ENCODE measurements at places on chromosomes 1 and 21.

GRCh38 chr1:156961709-156962108 lies 41.3 kb downstream of the LRRC71 start:
- DNase-seq = no peak

DNA sequence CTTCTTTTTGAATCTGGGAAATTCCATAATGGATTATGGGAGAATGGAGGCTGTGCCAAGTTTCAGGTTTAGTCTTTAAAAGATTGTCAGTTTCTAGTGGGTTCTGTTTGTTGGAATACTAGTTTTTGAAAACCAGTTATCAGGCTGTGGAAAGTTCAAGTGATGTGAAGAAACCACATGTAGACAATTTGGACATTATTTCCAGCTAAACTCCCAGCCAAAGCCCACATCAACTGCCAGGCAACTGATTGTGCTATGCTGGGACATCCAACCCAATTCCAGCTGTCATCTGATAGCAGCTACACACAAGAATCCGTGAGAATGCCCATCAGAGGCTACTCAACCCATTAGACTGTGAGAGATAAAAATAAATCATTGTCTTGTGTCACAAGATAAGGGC lies 546.1 kb upstream of the ADAMTS5 start:
- no peak for DNase-seq

GRCh38 chr21:44043613-44044012 lies 31.5 kb downstream of the TRAPPC10 start:
- no peak for DNase-seq

DNA sequence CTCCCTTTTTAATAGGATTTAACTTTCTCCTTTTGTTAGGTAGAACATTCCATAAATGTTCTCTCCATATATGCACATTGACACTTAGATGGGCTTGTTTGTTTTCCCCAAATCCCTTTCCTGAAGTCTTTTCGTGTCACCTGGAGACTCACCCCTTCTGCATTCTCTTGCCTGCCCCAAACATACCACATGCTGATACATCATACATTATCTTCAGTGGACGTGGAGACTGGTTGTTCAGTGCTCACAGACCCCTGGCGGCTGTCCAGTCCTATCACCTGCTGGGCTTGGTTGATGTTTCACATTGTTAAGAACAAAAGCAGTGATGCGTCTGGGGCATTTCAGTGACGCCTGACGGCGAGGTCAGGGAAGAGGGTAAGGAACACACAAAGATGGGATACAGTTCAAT lies 22.2 kb downstream of the FMOD start:
- DNase-seq = no peak

DNA sequence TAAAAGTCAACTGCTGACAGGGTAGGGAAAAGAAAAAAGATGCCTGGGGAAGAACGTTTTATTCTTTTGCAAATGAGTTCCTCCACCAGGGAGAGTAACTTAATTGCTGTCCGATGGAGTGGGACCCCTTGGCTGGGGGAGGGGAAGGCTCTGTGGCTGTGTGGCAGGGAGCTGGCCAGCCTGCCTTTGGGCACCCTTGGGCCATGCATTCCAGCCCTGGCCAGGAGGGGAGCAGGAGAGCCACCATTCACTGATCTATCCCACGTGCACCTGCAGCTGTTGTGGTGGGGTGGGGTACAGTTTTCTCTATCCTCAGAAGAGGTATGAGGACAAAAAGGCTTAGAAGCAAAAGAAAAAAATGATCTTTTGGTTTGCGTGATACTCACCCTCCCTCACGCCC lies 116.9 kb downstream of the KCNK1 start:
- DNase-seq = no peak

DNA sequence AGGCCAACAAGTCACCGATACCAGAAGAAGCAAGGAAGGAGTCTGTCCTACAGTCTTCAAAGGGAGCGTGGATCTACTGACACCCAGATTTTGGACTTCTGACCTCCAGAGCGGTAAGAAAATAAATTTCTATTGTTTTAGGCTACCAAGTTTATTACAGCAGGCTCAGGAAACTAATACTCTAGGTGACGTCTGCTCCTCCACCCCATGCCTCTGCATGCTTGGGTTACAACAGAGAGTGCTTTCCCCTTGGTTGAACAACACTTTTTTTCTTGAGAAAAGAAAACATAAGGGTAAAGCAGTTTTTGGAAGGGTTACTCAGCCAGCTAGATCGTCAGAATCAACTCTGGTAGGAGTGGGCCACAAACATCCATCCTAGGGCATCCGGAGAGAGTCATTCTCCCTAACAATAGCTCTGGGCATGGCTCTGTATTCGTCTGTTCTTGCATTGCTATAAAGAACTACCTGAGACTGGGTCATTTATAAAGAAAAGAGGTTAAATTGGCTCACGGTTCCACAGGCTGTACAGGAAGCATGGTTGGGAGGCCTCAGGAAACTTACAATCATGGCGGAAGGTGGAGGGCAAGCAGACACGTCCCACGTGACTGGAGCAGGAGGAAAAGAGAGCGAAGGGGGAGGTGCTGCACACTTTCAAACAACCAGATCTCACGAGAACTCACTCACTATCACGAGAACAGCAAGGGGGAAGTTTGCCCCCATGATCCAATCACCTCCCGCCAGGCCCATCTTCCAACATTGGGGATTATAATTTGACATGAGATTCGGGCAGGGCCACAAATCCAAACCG lies 22.2 kb upstream of the DNAJC11 start:
- DNase-seq = no peak

- peak; percentile 25 for DNase-seq
Measured at GRCh38 chr21:32329776-32330175, 31.1 kb downstream of the MRAP start.

GRCh38 chr1:202791077-202791747 lies 17.0 kb downstream of the KDM5B start:
- no peak for DNase-seq

GRCh38 chr1:200640963-200641401 lies 20.4 kb upstream of the KIF14 start:
- DNase-seq = no peak

- peak; percentile 4 for DNase-seq
Measured at GRCh38 chr1:41683681-41684500, 199.4 kb upstream of the EDN2 start.

DNA sequence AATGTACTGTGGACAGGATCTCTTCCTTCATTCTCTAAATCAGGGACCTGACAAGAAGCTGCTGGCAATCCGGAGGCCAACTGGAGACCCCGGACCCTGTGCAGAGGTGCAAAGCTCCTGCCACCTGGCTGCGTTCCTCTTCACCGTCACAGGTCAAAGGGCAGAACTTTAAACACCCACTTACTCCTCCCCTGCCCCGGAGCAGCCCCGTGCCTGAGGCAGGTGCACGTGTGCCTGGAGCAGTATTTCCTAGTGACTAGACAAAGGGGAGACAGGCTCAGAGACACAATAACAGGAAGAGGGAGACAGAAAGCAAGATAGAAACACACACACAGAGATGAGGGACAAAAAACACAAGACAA lies 6.6 kb upstream of the PIGC start:
- DNase-seq = no peak

GRCh38 chr1:53063744-53064515 lies 1.9 kb downstream of the PODN start:
- DNase-seq = no peak

GRCh38 chr1:16158025-16158424 lies 2.2 kb upstream of the EPHA2 start:
- no peak for DNase-seq

GRCh38 chr1:118983558-118984041 lies 4.5 kb downstream of the TBX15 start:
- no peak for DNase-seq

DNA sequence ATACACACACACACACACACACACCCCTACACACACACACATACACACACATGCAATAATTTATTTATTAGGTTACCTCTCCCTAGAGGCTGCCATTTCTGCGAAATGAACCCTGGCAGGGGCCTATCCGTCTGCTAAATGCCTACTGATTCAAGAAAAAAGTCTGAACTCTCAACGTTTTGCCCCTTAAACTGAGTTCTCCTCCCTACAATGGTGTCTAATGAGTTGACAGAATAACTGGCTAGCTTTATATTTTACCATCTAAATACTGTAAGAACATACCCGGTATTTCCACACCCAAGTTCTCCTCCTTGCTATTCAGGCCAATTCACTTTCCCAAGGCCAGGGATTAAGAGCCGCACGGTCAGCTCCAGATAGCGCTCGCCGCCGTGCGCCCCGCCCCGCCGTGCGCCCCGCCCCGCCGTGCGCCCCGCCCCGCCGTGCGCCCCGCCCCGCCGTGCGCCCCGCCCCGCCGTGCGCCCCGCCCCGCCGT lies 339 bp upstream of the RNPC3 start:
- no peak for DNase-seq

GRCh38 chr1:22597301-22597965 lies 34.1 kb downstream of the EPHA8 start:
- DNase-seq = no peak

GRCh38 chr21:41442481-41443186 lies 16.6 kb downstream of the MX1 start:
- DNase-seq = no peak

DNA sequence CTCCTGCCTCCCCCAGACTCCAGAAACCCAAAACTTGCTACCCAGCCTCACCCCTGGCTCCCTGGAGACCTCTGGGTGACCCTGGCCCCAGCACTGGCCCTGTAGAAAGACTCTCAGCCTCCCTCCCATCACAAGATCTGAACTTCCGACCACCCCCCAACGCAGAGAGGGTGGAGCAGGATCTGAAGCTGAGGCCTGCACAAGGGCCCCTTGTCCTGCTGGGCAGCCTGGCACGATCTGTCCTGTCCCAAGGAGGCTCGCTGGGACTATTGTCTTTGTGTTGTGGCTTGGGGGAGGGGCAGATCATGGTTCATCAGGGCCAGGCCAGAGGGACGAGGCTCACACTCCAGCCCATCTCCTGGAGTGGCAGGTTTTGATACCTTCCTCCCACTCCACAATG lies 20.0 kb downstream of the PHLDA3 start:
- DNase-seq = no peak

- DNase-seq = no peak
Measured at GRCh38 chr1:44670751-44671640, 3.3 kb downstream of the TMEM53 start.

DNA sequence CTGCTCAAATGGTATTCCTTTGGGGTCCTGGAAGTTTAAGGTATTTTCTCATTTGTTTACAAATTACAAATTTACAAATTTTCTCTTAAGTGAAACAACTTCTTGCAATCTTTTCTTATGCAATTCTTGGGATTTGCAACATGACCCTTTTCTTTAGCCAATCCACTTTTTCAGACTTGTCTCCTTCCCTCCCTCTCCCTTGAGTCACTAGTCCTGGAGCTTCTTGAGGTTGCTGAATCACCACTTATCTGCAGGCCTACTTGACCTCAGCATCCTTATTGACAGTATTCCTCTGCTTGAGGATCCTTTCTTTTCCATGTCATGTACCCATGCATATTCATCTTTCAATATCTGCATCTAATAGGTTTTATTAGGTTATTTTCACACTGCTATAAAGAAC lies 302.8 kb upstream of the ADAMTS5 start:
- DNase-seq = no peak

DNA sequence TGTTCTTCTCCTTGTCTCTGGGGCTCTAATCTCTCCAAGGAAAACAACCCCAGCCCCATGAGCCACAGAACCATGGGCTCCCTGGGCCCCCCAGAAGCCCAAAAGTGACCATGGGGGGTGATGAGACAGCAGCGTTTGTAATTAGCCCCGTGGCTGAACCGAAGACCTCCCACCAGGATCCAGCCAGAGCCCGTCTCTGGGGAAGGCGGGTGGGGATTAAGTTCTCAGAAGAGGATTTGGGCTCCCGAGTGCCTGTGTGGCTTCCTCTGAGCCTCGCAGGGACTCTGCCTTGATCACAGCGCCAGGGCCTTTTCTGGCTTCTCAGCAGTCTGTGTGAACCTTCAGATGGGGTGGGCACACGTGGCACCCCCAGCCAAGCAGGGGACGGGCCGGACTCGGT lies 77.0 kb downstream of the ALPL start:
- DNase-seq = no peak

DNA sequence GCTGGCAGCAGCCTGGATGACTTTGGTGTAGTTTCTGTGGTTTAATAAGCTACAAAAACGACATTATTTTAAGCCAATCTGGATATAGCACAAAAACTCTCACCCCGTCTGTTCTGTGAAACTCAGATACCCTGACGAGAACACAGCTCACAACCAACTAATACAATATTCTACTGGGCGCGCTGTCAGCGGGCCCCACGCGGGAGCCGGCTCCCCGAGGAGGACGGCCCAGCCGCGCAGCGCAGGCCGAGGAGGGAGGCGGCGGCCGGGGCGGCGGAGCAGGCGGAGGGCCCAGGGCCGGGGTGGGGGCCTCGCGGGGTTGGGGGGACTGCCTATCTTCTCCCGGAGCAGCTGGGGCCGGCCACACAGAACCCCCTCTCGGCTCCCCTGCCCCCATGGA lies 87.2 kb upstream of the POU3F1 start:
- no peak for DNase-seq

DNA sequence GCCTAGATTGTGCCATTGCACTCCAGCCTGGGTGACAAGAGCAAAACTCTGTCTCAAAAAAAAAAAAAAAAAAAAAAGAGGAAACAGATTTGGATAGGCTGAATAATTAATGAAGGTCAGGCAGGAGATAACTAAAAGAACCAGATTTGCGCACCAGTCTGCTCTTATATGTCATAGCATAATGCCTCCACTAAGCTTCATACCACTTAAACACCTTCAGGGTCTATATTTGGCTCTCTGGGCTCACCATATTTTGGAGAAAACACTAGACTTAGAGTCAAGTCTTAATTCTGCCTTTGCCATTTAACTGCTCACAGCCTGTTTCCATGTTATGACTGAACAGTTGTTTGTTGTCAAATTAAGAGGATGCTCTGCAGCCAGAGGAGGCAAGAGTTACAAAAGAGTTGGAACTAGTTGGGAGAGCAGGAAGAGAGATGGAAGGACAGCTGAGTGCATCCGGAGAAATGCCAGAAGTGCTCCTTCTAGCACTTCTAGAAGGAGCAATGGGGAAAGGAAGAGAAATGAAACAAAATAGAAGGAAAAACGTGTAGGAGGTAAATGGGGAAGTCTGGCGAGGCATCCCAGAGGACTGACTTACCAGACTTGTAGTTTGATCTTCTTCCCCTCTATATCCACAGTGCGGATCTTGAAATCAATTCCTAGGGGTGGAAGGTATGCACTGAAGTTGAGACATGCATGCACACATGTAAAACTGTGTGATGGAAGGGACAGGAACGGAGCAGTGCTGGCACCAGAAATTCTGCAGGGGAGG lies 1.8 kb downstream of the RAB13 start:
- DNase-seq = no peak

- DNase-seq = no peak
Measured at GRCh38 chr1:81540216-81540615, 260.5 kb upstream of the ADGRL2 start.

DNA sequence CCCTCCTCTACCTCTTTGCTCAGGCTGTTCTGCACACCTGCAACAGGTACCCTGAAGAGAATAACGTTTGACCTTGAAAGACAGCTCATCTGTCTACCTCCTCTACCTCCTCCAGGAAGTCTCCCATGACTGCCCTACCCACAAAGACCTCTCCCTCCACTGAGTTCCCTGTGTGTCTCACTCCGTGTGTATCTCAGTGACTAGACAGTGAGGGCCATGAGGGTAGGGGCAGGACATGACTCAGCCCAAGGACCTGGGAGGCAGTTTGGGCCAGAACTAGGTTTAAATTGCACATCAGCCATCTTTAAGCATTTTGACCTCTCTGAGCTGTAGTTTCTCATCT lies 32.0 kb upstream of the LRP8 start:
- no peak for DNase-seq

All from glomerular endothelial cell (primary cell).